Stimulated activated CD4-positive, alpha-beta T cell treated with anti-CD3 and anti-CD28 coated beads, Interleukin-2, amount 100 ng/mL, for 4 hours (primary cell): ENCODE measurements at places on chromosomes 1 and 21.

GRCh38 chr1:213094446-213094845 lies 43.4 kb downstream of the RPS6KC1 start:
- no peak for DNase-seq

- no peak for DNase-seq
Measured at GRCh38 chr1:222018041-222018440, 276.2 kb upstream of the DUSP10 start.

GRCh38 chr1:171800851-171801250 lies 19.4 kb downstream of the METTL13 start:
- DNase-seq = no peak

DNA sequence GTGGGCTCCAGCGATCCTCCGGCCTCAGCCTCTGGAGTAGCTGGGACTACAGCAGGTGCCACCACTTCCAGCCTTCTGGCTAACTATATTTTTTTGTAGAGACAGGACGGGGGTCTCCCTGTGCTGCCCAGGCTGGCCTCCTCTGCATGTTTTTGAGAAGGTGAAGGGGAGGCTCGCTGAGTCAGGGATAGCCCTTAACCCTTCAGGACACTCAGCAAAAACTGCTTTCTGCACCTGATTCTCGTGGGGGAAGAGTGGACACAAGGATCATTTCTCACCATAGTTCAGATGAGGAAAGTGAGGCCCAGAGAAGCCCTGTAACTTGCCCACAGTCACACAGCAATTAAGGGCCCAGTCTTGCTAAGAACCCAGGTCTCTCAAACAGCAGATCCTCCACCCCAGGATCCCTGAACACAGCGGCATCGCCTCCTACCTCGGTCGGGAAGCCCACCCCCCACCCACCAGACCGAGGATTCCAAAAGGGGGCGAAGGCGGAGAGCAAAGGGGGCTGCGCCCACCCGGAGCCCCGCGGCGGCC lies 1.3 kb downstream of the FGR start:
- no peak for DNase-seq

DNA sequence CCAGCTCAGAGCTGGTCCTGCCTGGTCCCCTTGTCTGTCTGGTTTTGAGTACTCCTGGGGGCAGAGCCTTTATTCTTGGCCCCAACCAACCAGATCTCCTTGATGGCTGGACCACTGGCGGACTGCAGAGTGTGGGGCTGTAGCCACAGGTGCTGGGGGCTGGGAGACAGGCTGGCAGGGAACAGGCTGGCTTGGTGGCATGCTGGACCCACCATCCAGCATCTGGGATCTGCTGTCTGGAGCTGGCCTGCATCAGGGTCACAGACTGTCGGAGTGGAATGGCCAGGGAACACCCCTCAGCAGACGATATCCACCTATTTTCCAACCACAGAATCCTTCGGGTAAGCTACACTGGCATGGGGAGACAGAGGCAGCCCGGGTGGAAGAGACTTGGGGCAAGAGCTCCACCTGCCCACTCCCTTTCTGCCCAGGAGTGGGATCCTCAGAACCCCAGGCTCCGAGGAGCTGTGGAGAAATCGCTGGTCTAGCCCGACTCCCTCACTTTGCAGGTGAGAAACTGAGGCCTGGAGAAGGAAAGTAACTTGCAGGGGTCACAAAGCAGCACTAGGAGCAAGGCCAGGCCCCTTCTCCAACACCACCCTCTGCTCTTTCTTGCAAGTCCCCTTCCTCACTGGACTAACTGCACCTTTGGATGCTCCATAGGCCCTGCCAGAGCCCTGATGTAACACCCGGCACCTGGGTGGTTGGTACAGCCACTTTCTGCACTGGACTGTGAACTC lies 40.6 kb downstream of the TNNT2 start:
- DNase-seq = no peak

DNA sequence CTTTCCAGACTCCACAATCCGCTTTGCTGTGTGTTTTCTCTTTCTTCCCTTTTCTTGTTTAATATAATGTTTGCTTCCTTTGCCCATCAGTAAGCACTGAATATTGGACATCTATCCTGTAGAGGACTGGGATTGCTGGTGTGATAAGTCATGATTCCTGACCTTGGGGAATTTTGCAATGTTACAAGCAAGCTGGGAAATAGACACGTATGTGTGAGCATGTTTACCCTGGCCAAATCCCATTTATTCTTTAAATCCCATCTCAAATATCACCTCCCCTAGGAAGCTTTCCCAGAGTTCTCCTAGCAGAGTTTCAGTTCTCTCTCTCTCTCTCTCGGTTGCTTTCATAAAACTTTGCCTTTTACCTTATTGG lies 155.3 kb downstream of the ROR1 start:
- no peak for DNase-seq

DNA sequence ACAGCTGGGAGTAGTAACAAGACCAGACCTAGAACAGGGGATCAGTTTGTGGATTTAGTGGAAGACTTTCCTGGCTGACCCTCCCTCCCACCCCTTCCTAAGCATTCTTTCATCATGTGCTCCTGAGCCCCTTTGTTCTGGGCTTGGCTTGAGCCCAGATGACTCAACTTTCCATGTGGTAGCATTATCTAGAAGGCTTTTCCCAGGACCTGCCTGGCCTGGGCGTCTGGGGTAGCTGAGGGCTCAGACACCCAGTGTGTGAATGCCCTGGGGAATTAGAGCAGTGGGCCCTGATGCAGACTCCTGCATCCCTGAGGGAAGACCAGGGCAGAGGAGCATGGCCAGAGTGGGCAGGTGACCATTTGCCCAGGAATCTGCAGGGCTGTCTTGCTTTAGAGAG lies 44.1 kb upstream of the TSPAN2 start:
- no peak for DNase-seq

DNA sequence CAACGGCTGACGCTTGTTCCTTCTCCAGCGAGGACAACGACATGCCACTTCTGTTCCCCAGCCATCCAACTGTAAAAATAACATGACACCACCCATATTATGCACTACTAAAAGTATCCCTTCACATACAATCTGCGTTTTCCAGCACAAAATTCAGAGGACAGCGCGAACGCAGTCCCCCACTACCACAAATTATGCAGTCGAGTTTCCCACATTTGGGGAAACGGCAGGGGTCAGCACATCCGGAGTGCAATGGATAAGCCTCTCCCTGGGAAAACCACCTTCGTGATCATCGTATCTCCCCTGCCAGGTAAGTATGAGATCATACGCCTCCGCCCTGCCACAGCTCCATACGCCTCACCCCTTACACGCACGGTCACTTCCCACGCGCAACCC lies 120.9 kb downstream of the PPIAL4G start:
- DNase-seq = peak; percentile 32

- DNase-seq = no peak
Measured at GRCh38 chr1:179794669-179795068, 51.6 kb downstream of the FAM163A start.

DNA sequence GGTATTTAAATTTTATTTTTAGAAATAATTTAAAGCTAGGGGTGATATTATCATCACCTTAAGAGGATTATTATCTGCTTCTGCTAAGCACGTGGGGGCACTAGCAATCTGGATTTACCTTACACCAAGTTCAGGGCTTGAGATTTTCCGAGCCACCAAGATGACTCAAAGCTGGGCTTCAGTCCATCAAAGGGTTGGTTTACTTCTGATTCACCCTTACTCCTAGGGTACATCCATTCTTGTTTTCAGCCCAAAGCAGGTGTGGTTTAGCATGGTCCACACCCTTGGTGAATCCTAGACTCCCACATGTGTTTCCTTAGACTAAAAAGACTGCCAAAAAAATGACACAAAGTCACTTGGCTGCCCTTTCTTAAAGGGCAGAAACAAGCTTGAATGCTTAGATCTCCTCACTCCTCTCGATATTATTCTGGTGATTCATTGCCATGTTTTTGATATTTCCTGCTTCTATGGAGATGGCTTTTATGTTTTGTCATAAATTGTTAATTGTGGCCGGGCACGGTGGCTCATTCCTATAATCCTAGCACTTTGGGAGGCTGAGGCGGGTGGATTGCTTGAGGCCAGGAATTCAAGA lies 9.8 kb upstream of the PRSS38 start:
- DNase-seq = no peak

GRCh38 chr1:152967201-152967600 lies 3.2 kb upstream of the SPRR4 start:
- DNase-seq = no peak

DNA sequence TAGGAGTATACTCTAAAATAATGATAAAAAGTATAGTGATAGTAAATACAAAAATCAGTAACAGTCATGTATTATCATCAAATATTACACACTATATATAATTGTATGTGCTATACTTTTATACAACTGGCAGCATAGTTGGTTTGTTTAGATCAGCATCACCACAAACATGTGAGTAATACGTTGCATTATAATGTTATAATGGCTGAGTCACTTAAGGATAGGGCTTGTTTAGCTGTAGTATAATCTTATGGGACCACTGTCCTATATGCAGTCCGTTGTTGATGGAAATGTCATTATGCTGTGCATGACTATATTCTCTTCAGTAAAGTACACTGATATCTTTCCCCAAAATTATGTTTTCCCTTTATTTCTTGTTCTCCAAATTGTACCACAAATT lies 92.8 kb downstream of the LYPLAL1 start:
- no peak for DNase-seq

- no peak for DNase-seq
Measured at GRCh38 chr1:236168716-236169429, 26.5 kb downstream of the GPR137B start.

DNA sequence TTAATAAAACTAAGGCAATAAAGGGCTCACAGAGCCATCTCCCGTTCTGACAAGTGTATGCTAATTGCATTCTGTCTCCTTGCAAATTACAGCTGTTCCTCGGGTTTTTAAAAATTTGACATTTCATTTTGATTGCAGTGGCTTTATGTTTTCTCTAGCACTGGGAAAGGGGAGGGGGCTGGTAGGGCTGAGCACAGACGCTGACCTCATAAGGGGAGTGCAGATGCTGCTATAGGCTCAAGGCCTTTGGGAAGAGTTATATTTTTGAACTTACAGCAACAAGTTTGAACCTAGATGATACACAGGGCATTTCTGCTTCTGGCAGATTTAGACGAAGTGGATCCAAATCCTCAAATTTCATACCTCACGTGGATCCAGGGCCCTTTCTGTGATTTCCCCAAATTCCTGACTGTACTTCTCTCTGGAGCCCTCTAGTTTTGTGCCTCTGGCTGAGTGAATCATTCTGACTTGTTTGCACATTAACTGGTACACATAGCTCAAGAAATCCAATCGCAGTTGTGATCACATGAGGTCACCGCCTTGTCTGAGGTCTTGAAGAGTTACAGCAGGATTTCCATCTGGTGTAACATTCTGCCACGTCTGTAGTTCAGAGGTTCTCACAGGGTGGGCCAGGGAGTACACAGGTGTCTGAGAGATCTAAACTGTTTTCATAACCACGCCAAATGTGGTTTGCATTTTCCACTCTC lies 230.3 kb downstream of the C1orf94 start:
- DNase-seq = no peak

DNA sequence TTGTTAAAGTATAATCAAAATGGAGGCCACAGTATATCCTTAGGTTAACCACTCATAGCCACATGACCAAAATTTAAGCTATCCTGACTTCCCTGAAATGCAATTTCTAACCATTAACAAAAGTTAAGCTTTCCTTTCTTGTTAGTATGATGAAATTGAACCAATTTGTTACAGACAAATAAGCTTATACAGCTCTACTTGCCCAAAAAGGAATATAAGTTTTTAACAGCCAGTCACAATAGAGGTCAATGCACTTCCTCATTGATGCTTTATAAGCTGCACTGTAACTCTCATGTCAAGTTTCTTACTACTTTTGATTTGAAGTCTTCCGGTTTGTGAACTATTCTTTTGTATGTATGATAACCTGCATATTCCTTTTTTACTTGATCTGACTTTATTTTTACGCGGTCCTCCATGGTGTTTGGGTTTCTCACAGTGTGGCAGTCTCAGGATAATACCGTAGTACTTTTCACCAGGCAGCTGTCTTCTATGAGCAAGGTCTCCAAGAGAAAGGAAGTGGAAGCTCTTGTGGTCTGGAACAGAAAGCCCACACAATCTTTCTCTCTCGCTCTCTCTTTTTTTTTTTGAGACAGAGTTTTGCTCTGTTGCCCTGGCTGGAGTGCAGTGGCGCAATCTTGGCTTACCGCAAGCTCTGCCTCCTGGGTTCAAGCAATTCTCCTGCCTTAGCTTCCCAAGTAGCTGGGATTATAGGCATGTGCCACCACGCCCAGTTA lies 331.6 kb downstream of the SRGAP2C start:
- no peak for DNase-seq

- DNase-seq = no peak
Measured at GRCh38 chr1:82337635-82338034, 536.9 kb downstream of the ADGRL2 start.

DNA sequence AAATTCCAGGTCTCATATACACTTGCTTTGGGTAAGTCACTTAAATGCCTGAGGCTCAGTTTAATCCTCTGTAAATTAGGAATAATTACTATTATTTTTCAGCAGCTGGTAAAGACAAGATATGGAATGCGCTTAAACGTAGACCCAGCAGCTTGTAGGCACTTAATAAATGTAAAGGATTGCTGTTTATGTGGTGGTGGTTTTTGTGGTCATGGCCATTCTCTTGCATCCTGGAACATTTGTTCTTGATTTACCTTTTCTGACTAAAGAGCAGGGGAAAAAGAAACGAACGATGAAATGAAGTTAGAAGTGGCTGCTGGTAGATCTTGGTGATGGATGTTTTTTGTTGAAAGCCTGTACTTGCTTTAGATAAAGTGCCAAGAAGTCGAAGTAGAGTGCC lies 195.0 kb upstream of the FOXD3 start:
- DNase-seq = no peak

DNA sequence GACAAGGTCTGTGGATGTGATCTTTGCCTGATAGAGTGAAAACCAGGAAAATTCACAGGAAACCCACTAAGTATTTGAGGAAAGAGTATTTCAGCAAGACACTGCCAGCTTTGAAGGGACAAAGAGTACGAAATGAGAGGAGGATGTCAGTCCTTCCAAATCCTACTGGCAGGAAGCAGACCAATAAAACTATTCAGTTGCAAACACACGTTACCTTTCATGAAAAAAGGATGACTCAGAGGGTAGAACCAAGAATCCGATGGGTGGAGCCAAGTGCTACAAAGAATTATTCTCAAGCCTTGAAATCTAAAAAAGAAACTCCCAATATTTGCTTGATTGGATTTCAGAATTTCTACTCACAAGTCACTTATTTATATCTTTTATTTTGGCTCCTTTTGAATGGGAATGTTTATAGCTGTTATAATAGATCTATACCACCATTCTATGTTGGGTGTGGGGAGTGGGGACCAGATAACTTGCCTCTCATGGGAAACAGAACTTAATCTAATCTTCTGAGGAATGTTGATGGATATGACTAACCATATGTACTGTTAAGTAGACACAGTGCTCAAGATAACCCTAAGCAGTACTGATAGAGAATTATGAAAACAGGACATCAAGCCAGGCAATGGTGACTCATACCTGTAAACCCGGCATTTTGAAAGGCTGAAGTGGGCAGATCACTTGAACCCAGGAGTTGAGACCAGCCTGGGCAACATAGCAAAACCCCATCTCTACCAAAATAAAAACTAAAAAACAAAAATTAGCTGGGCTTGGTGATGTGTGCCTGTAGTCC lies 19.3 kb upstream of the HEATR1 start:
- no peak for DNase-seq

GRCh38 chr1:38064197-38064903 lies 17.8 kb upstream of the POU3F1 start:
- DNase-seq = no peak
